ENCODE measurements at places on chromosomes 6 and 20.

DNA sequence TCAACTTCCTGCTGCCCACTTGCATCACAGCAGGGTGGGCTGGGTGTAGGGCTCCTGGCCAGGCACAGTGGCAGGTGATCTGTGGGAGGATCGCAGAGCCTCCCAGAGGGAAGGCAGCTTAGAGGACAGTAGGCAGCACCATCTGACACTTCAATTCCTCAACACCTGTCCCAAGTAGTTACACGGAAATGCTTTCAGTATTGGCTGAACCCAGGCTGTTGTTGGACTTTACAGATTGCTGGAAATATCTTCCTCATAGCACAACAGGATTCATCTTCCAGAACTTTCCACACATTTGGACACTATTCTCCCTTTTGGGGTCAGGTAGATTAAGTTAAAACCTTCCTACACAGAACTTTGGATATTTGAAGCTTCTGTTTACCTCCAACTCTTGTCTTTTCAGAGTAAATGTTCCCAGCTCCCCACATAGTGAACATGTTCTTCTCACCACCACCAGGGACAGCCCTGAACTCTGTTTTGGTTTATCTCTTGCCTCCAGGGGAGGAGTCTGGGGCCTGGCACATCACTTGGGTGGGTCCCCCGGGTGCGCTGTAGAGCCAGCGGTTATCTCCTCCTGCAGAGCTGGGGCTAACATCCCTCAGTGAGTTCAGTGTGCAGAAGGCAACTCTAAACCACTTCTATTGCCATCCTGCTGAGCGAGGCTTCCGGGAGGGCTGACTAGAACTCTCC, 3.5 kb upstream of the SLC22A2 start:
- no peak for DNase-seq

- DNase-seq: no peak
These were observed 801 bp downstream of the CCDC28A start for GRCh38 chr6:138774370-138774769.

DNA sequence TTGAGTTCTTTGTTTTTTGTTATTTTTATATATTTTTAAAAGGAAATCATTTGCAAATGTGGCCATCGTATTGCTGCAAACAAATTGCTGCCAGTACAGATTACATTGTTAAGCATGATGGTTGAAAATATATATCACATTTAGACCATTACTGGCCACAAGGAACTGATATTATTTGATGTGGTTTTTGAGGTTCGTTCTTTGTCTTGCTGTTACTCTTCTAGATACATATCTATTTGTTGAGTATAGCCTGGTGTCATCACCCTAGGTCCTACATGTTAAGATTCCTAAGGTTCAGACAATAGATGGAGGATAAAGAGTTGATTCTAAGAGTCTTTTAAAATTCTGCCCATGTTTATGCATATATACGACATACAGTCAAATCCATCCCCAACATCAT, 306.0 kb downstream of the FARS2 start:
- no peak for DNase-seq

DNA sequence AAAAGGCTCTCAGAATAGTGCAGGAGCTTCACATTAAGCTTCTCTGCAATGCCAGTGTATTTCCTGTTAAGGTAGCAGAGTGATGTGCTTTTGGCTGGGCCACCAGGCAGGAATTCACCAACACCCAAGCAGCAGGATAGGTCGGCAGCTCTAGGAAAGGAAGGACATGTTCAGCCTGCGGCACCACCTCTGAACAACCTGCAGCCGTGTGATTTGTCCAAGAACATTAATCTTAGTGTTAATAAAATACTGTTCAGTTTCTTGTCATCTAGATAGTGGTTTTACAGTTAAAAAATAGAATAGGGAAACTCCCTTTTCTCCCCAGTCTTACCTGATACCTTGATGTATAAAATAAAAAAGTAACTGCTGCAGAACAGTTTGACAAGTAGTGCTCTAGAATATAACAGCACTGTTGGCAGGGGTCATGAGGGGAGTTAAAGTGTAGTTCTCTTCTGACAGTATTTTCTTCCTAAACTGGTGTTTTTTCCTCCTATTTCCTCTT, 18.8 kb downstream of the ZNF292 start:
- DNase-seq: no peak

GRCh38 chr6:24848461-24848860, 49.7 kb upstream of the ARMH2 start:
- no peak for DNase-seq

Measured in NCI-H1048 (cell line).